ENCODE measurements at places on chromosomes 3 and 15.

DNA sequence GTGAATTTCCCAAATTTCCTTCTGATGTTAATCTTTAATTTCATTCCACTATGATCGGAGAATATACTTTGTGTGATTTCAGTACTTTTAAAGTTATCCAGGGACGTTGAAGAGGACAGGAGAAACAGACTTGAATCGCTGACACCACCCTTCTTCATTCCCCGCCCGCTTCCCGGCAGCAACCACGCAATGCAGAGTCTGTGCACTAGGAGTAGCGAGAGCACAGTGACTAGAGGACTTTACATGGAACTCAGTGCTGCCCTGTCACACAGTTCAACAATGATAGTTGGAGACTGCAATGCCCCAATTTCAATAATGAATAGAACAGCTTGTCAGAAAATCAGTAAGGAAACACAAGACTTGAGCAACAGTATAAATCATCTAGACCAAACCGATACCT, 73.9 kb downstream of the RNF13 start:
- no peak for DNase-seq

GRCh38 chr15:38207621-38208020, 45.0 kb upstream of the SPRED1 start:
- no peak for DNase-seq

GRCh38 chr3:63798949-63799348, 20.1 kb upstream of the C3orf49 start:
- DNase-seq, result no peak

GRCh38 chr15:56964182-56964581, 45.7 kb downstream of the TCF12 start:
- DNase-seq, result no peak

DNA sequence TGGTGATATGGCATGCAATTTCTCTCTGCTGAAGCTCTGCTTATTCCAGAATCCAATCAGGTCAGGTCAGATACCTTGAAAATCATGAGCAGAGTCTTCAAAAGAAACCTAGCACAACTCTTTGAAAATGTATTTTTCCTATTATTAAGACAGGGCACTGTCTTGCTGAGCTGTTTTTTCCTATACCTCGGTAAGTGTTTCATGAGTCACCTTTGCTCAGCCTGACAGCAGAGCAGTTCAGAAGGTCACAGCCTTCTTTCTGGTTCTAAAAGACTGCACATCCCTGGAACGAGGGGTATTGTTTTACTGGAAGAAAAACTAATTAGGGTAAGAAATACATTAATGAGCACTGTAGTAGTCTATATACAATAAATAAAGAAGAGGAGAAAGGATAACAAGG, 422.0 kb downstream of the SOX2 start:
- no peak for DNase-seq

DNA sequence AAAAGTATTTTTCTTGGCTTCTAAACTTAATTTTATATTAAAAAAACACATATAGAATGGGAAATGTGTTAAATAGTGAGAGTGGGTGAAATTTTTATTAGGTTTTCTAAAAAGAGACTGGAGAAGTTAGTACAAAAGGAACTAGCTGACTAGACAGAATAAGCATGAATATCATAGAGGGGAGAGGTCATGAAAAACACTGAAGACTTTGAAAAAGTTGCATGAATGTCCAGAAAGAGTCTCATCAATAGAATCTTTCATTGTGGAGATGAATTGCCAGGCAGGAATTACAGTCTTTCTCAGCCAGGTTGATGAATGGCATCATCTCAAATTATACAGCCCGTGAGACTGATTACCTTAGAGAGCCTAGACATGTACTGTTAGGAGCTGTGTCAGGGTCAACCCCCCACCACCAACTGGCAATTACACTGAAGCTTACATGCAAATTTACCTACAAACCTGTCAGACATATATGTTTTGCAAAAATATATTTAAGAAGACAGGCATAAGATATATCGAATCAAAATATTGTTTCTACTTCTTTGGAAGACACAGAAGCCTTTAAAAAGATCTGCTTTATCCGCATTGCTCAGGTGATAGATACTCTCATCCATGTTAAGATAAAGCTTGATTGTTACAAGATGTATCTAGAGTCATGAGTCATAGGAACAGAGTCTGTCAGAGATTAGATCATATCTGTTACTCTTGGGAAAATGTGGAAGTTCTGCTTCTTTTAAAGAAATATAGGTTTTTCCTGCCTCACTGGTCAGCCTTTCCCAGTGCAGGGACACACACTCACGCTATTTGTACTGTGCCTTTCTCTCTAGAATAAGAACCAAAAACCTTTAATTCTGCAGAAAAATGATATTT, 34.8 kb upstream of the PFN2 start:
- no peak for DNase-seq

GRCh38 chr3:170469151-170470062, 50.7 kb downstream of the CLDN11 start:
- no peak for DNase-seq

GRCh38 chr3:118480101-118480860, 554.4 kb downstream of the IGSF11 start:
- DNase-seq, result no peak

GRCh38 chr3:131277836-131278497, 103.6 kb upstream of the NUDT16 start:
- no peak for DNase-seq

DNA sequence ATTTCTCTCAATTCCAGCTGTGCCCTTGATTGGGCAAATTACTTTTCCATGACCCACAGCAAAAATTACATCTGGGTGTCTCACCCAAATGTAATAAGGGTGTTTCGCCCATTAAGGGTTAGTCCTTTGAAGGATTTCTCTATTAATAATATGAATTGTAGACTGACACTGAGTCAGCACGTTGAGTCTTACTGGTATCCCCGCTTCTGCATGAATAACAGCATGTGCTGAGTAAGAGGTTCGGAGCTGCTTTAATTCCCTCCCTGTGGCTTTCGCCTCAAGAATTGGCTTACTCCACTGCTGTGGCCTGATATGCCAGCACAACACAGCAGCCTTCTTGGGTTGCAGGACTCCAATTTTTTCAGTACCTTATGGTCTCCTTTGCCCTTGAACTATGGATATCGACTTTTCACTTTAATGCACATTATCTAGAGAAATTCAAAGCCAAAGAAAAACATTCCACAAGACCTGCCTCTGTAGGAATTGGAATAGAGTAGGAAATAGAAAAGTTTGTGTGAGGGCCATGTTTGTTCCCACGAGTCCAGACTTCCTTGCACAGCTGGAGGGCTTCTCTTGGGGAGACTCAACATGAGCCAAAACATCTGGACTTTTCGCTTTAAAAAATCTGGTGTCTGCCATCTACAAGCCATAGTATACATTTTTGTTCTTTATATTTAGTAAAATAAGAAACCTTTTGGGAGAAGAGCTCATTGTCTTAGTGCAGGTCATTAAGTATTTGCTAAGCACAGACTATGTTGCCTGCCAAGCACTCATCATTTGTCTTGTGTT, 20.7 kb upstream of the ERC2 start:
- no peak for DNase-seq

GRCh38 chr3:122975163-122975923, 52.2 kb downstream of the SEMA5B start:
- no peak for DNase-seq

DNA sequence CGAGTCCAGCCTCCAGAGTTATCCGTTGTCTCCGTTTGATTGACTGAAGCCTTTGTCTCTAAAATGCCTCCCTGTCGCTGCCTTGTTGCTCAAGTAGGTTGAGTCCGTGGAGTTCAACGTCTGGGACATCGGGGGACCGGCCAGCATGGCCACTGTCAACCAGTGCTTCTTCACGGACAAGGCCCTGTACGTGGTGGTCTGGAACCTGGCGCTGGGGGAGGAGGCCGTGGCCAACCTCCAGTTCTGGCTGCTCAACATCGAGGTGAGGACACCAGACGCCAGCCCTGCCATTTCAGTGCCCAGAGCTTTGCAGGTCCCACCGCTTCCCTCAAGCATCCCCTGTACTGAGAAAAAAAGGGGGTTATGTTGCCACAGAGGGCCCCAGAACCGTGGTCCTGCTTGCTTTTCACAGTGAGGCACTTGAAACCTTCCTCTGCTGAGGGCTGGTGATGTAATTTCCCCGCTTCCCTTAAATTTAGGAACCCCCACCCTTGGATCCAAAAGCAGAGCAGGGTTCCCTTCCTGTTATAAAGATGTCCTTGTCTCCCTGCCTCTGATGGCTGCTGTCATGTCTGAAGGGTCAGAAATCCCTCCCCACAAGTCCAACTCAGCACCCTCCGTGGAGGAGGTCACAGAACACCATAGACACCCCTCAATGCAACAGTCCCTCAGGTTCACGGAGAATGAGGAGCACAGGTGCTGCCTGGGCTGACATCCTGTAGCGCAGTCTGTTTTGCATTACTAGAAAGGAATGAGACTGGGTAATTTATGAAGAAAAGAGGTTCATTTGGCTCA, 105.7 kb downstream of the LRRK1 start:
- DNase-seq, result no peak

DNA sequence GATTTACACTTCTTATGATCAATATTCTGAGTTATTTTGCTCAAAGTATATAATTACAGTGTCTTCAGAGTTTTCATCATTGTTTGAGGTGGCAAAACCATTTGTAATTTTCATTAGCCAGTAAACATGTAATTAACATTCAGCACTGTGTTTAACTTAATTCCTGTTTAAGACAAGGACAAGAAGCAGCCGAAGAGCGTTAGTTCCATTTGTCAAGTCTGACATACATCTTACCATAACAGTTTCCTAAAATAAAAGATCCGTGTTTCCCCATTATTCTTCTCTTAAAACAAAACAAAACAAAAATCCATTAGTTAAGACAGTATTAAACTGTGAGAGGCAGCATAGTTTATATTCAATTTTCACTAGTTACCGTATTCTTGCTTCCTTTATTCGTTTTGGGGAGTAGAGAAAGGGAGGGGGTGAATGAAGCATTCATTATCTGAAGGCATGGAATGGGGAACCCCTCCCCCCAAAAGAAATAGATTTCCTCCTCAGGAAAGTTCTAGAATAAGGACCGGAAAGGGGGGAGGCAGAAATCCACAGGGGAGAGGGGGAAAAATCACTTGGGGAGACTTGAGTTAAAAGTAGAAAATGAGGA, 5.5 kb upstream of the NR2F2 start:
- no peak for DNase-seq

- no peak for DNase-seq
Observed at GRCh38 chr3:182912474-182912873, 67.9 kb downstream of the DCUN1D1 start.

GRCh38 chr15:26355472-26356074, 417.3 kb downstream of the GABRB3 start:
- DNase-seq, result no peak

DNA sequence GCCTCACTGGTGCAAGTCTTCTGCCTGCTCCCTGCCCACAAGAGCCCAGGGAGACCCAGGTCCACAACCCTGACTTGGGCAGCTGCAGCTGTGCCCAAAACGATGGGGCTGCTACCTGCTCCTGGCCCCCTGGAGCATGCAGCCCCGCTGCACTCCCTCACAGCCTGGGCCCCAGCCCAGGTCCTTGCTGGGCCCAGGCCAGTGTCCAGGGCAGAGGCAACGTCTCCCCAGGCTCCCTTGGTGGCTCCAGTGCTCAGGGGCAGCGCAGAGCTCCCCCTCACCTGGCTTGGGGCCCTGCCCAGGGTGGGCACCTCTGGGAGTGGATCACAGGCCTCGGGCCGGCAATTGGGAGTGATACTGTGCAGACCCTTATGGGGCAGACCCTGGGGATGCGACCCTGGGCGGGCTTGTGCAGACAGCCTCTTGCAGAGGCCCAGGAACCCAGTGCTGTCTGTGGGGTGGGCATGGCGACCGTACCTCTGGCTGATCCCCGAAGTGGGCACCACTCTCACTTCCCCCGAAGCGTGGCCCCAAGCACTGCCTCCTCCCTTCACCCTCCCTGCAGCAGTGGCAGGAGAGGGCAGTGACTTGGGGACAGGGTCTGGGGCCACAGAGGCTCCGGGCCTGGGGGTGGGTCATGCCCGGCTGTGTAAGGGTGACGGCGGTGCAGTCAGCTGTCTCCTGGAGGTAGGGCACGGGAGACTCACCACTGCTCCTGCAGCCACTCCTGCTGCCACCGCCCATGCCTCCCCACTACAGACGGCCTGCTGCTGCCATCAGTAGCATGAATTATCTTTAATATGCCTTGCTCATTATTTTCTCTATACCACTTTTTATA, 255.9 kb downstream of the DOCK3 start:
- DNase-seq, result no peak

DNA sequence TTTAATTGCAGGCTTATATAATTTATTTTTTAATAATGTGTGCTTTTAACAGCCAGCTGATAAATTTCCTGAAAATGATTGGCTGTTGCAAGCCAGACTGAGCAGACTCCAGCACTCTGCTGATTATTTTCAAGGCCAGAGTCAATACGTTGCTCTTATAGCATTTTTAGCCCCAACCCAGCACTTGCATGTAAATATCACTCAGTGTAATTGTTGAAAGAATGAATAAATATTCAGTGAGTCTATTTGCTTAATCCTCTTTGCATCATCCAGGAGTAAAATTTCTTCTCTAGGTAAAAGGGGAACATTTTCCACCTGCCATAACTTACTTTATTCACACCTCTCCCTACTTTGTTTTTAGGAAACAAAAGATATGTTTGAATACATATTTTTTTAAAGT, 2.9 kb downstream of the GABRR3 start:
- DNase-seq, result no peak

- no peak for DNase-seq
Observed at GRCh38 chr3:69890084-69890483, 109.4 kb upstream of the SAMMSON start.

DNA sequence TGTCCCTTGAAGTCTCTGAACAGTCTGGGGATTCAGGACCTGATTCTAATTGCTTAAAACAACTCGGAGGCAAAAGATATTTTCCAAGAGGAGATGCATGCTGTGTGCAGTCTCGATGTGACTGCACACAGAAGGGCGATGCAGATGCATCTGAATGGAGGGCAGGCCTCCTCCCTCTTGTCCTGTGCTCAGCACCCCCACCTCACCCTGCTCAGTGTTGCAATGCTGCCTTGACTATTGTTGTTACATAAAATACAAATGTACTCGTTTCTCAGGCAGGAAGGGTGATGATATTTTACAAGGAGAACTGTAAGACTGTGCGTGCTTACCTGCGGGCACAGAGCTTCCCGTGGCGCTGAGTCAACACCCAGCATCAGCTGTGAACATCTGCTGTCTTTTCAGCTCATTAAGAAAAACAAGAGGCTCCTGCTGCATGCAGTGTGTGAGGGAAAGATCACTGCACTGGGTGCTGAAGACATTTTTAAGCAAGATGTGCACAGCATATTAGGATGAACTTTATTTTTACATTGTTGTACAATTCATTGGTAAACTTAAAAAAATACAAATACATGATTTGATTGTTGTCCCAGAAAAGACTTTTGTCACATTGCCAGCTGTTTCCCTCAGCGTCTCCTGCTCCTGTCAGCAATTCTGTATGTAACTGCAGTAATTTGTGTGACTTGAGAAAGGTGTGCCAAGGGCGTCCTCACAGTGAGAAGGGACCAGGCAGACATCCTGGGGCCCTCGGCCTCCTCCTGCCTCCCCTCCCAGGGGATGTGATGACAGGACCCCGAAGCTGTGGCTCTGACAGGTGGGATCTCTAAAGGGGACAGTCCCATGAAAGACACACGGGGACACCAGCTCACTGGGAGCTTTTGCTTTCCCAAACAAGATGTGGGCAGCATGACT, 56.3 kb upstream of the RPL32 start:
- DNase-seq, result no peak

- DNase-seq, result no peak
Observed at GRCh38 chr3:185584686-185585085, 1.4 kb upstream of the SENP2 start.
